ENCODE measurements at places on chromosomes 2 and 18.

GRCh38 chr2:198325359-198325758 lies 521.0 kb downstream of the PLCL1 start:
- DNase-seq, result no peak

GRCh38 chr2:60480089-60480773 lies 73.2 kb downstream of the BCL11A start:
- no peak for DNase-seq

DNA sequence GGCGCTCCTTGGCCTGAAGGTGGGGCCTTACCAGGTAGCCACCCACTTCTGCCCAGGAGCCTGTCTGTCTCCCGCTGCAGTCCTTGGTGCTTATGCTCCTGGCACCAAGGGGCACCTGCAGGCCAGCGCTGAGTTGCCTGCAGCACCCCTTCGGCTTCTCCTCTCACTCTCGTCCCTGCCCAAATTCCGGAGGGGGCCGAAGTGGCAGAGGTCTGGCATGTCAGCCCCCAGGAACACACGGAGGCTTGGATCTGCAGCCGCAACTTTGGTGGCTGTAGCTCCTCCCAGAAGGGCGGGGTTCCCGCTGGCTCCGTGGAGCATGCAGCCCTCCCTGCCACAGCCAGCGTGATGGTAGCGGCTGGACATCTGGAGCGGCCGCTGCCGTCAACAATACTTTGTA lies 37.7 kb upstream of the ZNF804A start:
- DNase-seq, result no peak

DNA sequence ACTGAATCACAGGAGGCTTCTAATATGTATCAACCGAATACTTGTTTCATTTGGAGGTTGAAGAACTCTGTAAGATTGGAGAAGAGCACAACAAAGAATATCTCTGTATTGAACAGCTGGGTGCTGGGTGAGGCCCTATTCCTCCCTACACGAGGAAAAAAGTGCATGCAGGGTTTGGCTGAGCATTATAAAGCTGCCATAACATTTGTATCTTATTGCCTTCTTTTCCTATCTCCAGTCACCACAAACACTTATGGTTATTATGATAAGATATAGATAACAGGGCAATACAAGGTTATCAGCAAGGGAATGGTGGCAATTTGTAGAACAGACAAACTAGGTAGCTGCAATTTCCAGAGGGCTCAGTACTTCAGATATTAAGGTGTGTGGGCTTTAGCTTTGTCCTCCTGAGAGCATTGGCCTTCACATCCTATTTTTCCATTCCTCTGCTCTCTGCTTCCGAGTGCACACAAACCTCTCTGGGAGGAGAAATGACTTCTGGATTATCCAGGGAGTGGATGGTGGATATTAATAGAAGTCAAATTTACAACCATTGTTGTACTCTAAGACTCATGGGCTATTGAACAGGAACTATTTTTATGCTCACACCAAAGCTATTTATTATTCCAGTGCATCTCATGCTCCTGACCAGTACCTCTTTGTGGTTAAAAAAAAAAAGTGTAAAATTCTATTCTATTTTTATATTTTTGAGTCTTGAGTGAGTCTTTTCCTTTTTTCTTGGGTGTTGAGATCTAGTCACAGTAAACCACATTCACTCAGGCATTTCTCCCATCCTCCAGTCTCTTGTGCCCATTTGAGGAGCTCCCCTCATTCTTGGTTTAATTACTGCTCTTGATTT lies 248.4 kb downstream of the ETAA1 start:
- DNase-seq, result no peak

DNA sequence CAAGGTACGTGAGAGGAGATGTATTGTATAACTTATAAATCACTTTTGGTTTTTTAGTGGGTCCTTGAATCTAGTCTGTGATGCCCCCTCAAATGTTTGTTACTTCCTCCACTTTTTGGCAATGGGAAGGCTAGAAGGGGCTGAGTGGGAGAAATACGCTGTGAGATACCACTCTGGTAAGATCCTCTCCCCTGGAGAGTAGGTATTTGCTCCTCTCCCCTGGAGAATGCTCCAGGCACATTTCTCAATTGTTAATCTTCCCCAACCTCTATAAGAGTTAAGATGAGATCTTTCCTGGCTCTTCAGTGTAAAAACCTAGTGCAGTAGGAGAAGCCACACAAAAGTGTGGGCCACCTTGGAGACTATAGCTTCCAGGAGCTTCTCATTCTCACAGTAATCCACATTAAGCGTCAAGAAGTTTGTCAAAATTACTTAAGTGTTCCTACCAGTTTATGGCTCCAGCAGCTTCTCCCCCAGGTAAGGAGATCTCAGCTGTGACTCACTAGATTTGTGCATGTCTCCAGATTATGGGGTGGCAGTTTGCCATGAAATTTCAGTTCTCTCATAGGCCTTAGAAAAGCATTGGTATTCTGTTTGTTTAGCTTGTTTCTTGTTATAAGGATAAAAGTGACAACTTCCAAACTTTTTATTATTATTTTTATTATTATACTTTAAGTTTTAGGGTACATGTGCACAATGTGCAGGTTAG lies 182.6 kb downstream of the FSIP2 start:
- DNase-seq, result no peak

- DNase-seq, result no peak
These were observed 67.1 kb upstream of the IL1R1 start for GRCh38 chr2:102075479-102075878.

- no peak for DNase-seq
These were observed 93.6 kb downstream of the SATB2 start for GRCh38 chr2:199364153-199364552.

GRCh38 chr2:120347396-120348060 lies 1.6 kb downstream of the INHBB start:
- no peak for DNase-seq

DNA sequence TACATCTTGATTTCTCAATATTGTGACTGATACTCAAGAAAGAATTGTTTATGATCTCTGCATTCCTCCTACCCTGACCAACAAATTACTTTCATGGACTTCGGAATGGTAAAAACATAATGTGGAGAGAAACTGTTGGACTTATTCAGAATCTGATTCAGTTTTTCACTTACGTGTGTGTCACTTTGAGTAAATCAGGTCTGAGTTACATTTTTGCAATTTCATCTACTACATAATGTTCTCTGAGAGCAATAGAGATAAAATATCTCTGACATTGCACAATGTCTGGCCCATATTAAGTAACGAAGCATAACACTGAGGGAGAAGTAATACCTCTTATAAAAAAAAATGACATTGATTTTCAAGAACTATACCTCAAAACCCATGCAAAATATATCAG lies 1337.9 kb upstream of the CHAC2 start:
- DNase-seq, result no peak

- DNase-seq, result no peak
These were observed 36.0 kb downstream of the ATIC start for GRCh38 chr2:215347878-215348277.

DNA sequence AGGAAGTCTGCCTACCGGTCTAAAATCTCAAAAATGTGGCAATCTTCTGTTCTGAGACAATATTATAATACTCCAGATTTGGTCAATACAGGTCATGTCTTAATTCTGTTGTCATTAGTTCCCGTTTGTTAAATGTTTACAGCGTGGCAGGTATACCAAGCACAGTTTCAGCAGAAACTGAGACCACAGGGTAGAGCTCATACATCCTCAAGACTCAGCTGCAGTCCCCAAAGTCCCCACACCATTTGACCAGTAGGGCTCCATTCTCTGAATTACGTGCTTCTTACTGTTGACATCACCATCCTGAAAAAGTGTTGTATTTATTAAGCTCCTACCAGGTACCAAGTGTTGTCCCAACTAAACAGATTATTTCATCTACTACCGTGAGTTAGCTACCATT lies 157.1 kb downstream of the MC4R start:
- no peak for DNase-seq

- DNase-seq, result no peak
These were observed 610.0 kb upstream of the GCFC2 start for GRCh38 chr2:76320716-76321115.

- DNase-seq, result no peak
These were observed 51.8 kb downstream of the PMS1 start for GRCh38 chr2:189835855-189836558.

- no peak for DNase-seq
These were observed 862.4 kb upstream of the ACVR2A start for GRCh38 chr2:146982393-146982846.

GRCh38 chr2:10224734-10225133 lies 78.0 kb upstream of the HPCAL1 start:
- DNase-seq, result no peak

- DNase-seq, result no peak
These were observed 48.5 kb upstream of the CTDP1 start for GRCh38 chr18:79631096-79631507.

DNA sequence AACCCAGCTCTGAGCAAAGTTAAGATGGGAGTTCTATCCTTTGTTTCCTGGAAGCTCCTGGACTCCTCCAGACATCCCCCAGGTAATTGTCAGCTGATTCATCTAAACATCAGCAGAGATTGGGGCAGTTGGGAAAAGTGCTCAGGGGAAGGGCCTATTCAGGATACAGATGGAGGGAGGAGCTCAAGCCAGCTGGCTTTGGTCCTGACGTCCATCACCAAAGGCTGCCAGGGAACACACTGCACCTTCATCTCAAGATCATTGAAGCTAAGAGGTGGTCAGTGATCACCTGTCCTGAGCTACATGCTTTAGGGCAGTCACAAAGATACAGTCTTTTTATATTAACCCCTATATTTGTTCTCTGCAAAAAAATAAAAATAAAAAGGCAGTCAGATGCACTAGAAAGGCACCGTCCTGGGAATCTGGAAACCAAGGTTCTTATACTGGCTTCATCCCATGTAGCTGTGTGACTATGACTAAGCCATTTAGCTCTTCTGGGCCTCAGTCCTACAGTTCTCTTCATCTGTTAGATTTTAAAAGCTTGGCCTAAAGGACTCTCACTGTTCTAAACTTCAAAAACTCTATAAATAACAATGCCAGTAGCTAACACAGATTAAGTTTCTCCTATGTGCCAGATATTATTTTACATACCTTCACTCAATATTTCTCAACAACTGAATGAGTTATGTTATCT lies 446.5 kb downstream of the BCL11A start:
- no peak for DNase-seq

DNA sequence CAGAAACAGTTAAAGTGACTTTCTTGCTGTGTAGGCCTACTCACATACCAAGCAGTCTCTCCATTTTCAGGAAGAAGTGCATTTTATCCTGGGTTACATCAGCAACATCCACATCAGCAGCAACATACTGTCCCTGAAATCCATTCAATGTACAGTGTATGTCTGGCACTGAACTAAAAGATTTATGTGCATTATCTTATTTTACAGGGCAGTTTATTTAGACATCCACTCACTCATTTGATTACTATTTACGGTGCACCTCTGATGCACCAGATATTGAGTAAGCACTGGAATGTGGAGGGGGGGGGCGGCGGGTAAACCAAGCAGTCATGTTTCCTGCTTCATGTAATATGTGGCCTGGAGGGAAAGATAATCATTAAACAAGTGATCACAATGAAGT lies 1128.2 kb downstream of the BCL11A start:
- DNase-seq, result no peak

DNA sequence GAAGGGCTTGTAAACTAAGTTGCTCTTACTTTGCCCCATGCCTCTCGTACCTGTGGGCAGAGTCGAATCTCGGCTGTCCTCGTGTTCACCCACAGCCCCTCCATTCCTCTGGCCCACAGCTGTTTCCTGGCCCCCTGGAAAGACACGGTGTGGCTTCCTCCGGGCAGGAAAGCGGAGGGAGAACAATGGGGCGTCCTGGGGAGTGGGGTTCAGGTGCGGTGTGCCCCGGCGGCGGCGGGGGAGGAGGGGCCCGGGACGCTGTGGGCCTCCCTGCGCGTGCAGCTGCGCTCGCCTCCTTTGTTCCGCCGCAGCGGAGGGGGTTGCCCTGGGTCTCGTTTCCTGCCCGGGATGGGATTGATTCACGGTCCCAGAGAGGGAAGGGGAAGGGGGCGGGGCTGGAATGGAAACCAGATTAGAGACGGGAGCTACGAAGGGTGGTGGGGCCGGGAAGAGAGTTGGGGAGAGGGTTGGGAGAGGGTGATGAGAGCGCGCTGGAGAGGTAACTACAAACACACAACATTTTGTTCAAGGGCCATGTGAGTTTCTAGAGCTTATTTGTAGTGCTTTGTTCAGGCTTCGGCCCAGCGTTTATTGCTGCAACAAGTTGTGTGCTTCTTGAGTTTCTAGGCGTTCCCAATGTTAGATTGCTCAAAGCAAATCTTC lies 796 bp downstream of the MYO1B start:
- DNase-seq, result peak; percentile 7

DNA sequence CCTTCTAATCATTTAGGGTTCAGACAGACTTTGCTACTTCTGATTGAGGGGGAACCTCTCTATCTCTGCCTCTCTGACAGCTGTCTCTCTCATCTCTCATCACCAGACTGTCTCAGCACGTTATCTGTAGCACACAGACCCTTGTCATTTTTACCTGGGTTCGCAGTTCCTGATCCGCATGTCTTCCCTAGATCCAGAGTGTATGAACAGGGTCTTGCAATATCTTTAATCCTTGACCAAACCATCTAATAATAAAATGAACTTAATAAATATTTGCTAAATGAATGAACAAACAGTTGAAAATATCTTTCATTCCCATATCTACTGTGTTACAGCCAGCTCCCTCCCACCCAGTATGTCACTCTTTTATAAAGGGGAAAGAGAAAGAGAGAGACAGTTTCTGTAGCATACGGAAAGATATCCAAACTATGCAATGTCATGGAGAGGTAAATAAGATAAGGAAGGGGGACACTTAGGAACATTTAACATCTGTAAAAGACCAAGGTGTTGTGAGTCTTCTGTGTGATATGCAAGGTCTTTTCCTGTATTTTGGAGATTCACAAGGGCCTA lies 507.6 kb downstream of the SUCLG1 start:
- no peak for DNase-seq

DNA sequence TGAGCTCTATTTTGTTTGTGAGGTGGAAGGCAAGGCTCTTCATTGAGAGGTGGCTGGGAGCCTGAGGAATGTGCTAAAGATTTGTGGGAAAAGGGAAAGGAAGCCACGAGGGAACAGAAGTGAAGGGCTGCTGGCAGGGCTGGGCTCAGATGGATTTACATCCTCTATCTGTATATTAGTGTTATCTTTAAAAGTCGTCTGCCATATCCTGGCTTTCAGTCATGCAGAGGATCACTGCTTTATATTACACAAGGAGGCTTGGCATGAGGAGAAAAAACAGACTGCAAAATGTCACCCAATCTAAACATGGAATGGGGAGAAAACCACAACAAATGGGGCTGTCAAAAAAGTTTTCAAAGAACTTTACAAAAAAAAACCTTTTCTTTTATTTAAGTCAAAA lies 434.4 kb downstream of the HRH4 start:
- no peak for DNase-seq

DNA sequence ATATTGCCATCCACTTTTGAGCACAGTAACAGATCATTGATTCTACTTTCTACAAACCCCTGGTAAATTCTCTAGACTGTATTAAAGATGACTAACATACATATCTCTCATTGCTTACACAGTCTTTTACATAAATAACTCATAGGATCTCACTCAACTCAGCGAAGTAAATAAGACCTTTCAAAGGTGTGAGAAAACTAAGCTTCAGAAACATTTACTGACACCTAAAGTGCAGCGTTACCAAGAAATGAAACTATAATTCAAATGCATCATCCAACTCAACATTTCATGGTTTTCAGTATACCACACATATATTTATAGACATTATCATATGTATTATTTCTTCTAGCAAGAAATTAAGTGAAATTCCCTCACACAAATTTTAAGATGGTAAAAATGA lies 189.8 kb downstream of the METTL4 start:
- no peak for DNase-seq

- DNase-seq, result no peak
These were observed 145.4 kb downstream of the TMEFF2 start for GRCh38 chr2:192049362-192049761.

GRCh38 chr2:151760139-151760650 lies 25.9 kb upstream of the NEB start:
- DNase-seq, result no peak

GRCh38 chr2:239305222-239305575 lies 95.6 kb downstream of the HDAC4 start:
- no peak for DNase-seq
